ENCODE measurements at places on chromosomes 7 and 10. TPM values are rescaled to one million over a fixed set of nuclear protein-coding genes. Genes with fewer than 3 reads are reported as not detected.

DNA sequence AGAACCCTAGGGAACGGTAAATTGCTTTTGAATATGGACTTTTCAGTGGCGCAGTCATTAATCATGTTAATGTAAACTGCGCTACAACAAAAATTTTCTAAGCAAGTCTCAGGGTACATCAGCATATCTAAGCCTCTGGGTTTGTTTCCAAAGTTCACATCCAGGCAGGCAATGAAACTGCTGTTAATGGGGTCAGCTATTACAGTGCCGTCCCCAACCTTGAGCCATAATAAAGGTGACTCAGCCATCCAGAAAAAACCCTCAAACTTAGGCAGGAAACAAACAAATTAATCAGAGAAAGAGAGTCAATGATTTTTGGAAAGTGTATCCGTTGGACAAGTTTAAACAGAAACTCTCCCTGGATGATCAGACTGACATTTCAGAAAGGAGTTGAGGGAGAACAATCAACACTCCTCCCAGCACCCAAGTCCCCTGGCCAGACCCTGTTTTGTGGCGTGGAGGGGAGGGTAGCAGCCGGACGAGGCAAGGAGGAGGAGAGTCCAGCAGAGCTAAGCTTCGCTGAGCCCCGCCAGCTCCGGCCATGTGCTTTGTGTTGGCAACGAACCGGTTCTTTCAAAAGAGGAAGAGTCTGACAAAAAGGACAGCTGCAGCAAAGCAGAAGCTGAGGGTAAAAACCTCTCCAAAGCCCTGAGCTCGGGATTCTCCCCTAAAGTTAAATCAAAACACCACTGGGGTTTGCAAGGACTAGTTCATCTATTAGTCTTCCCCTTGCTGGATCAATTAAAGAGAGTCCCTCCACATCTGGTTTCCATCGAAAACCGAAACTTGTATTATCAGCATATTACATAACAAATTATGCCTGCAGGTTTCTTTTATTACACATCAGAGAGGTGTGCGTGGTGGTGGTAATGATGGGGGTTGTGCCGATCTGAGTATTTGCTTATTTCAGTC, 3.6 kb downstream of the FAM53B start:
- DNase-seq, result peak; percentile 81

STOX1 gene
- 8.9 TPM for total RNA-seq

DNA sequence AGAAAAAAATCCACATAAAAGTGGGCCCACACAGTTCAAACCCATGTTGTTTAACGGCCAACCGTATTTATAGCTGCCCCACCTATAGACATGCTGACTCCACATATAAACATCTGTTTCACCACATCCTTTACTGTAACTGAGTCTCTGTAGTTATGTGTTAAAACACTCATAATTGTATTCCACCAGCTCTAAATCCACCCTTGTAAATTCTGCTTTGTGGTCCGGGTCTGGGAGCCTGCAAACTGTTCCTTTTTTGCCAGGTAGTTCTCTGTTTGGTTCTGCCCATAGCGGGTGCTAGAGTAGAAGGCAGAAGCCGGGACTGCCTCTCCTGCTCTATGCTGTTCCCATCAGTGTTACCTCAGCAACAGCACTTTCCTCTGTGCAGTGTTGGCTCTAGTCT, 20.2 kb upstream of the FHIP2A start:
- DNase-seq, result no peak

DNA sequence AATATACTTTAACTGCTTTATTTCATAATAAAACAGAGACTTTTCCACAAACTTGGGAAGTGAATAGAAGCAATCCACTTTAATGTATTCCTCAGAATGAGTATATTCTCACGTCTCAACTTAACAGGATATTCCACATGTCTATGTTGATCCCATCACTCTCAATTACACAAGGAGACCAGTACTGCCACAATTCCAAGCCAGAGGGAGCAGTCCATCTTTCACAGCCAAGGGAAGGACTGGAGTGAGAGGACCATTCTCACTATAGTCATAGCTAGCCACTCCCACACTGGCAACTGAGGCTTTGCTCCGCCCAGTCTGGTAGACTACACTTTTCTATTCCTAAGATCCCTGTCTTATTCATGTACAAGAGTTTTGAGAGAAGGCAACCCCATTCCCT, 553.9 kb downstream of the CNTNAP2 start:
- no peak for DNase-seq

AS3MT gene
- total RNA-seq, result 9.8 TPM

RAMP3 gene
- 87.2 TPM for total RNA-seq

- no peak for DNase-seq
Measured at GRCh38 chr10:47332371-47332770, 10.1 kb downstream of the GDF2 start.

DNA sequence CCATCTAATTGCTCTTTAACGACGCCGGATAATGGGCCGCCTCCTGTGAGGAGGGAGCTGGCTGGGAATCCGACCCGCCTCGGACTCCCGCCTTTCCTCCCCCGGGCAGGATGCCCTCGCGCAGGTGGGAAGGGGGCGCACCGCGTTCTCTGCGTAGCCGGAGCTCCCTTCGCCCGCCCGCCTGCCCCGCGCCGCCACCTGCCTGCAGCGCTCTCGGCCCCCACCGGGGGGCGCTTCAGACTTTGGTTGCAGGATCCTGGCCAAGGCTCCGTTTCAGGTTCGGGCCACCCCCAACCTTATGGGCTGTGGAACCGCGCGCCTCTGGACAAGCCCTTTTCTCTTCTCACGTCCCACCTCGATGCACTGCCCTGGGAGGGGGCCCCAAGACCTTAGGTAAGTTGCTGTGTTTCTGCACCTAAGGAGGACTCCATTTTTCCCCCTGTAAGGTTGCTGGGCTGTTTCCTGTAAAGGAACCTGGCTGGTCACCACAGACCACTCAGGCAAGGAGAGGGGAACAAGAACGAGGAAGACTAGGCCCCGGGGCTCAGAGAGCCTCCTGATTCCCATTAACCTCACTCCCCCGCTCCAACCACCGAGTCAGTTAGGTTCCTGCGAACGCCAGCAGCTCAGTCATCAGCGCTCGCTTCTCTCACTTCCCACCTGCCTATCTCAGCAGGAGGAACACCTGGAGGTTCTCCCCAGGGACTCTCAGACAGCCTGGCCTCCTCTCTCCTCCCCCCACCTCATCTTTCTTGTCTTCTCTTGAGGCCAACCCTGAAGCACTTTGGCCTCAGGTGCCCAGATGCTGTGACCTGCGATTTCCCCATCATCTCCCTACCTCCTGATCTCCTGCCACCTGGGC, 11.3 kb upstream of the KAZALD1 start:
- DNase-seq, result peak; percentile 49

VGF gene
- total RNA-seq, result 2.3 TPM
